ENCODE measurements at places on chromosomes 4 and X.

- no peak for DNase-seq
These were observed 16.7 kb upstream of the RBM41 start for GRCh38 chrX:107135049-107135964.

DNA sequence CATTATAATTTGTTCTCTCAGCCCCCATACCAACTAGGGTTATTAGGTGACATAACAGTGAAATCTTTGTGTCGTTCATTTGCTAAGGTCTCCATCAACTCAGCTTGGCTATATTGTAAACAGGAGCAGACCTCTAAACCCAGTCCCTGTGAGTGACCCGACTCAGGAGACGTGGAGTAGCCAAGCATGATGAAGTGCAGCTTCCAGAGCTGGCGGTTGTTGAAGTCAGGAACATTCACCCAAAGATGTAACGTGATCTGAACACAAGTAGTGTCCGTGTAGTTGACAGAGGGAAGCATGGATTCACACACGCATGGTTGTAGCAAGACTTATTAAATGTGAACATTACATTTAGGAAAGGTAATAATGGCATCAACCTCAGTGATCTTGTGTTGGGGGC is 102.3 kb downstream of the FAM193A start:
- no peak for DNase-seq

- peak; percentile 21 for DNase-seq
These were observed 149.4 kb downstream of the TSPAN5 start for GRCh38 chr4:98508829-98509598.

GRCh38 chr4:126038502-126039144 is 723.9 kb downstream of the FAT4 start:
- DNase-seq: no peak

DNA sequence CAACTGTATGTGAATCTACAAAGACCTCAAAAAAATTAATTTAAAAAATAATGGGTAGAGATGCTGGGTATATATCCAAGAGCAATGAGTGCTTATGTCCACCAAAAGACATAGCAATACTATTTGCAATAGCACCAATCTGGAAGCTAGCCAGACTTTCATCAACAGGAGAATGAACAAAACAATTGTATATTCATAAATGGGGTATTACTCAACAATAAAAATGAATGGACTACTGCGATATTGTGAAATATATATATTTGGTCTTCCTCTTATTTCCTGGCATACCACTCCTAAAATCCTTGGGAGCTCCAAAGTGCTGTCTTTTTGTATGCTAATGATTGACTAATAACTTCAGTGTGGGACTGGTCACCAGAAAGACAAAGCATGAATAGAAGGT is 77.5 kb downstream of the MSN start:
- no peak for DNase-seq

GRCh38 chr4:121792966-121793365 is 8.2 kb upstream of the EXOSC9 start:
- DNase-seq: no peak

- DNase-seq: no peak
These were observed 216.9 kb downstream of the PTTG2 start for GRCh38 chr4:38177035-38177546.

DNA sequence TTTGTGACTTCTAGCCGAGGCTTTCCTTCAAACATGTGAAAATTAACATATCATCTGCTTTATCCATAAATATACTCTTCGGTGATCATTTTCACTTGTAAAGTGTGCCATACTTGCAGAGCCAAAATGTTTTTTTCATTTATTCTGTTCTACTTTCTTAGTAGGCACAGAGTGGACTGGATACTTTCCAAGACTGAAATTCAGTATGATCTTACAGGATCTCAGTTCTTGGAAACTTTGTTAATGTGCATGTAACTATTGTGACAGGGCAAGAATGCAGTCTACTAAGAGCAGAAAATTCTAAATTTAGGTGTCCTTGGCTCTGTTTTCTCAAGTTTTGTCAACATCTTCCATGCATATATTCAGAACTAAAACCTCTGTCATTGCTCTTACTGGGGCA is 284.9 kb downstream of the TEX13A start:
- DNase-seq: no peak

DNA sequence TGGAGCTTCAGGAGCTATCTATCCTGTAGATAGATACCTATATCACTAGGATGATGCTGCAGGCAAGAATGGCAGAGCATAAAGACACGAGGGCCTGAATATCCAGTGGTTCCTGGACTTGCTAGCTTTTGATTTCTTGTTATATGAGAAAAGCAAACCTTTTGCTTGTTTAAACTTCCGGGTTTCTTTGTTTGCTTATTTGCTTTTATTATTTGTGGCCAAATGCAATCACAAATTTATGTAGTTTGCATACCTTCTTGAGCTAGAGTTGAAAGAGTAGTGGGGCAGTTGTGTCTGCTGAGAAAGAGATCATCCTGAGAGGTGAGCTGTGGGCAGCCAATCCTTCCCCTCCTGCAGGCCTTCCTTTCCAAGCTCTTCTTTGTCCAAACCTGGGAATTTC is 245.7 kb downstream of the AR start:
- DNase-seq: no peak

- no peak for DNase-seq
These were observed 89.4 kb upstream of the TRIM2 start for GRCh38 chr4:153114771-153115321.

DNA sequence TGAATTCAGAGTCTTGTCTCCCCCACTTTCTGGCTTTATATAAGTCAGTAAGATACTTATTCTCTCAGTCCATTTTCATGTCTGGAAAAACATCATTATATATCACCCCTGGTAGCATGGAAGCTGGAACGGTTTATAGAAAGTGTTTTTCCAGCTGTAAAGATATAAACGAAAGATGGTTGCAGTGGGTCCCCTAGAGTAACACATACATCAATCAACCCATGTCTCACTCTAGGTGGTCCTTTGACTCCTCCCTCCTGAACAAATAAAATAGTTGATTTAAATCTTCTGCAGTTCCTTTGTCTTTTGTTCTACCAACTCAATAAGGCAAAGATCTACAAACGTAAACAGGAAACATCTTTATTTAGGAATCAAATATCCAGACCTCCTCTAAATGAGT is 1306.1 kb upstream of the TENM3 start:
- no peak for DNase-seq

- no peak for DNase-seq
These were observed 108.3 kb downstream of the AGTR2 start for GRCh38 chrX:116278826-116279225.

GRCh38 chrX:109658391-109658790 is 33.4 kb upstream of the KCNE5 start:
- no peak for DNase-seq

DNA sequence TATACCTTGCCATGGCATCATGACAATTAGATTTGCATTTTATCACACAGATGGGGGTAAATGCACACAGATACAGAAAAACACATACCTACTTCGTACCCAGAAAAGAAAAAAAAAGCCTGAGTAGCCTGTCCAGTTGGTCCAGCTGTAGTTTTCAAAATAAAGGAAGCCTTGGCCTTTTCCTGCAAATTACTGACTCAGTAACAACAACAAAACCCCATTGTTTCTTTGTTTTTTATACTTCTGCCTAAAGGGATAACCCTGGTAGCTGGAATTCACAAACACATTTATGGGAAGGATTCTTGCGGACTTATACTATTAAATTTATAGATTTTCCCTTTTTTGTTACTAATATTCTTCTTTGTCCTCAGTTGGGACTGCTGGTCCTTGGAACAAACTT is 156.4 kb upstream of the PCDH10 start:
- DNase-seq: no peak

DNA sequence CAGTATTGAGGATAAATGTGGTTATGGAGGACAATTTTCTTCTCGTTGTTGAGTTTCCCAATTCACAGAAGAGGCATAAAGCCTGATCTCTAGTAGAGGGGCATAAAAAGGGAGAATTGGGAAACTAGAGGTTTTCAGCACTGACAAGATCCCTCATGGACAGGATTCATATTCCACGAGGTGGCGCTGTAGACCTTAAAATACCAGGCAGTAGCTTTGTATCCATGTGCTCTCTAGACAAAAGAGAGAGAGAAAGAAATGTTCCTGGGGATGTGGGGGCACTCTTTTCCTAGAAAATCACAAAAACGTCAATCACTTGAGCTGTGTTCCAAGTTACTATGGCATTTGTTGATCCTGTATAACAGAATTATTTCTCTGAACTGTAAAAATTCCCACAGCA is 128.3 kb downstream of the MAGEE1 start:
- DNase-seq: peak; percentile 29

DNA sequence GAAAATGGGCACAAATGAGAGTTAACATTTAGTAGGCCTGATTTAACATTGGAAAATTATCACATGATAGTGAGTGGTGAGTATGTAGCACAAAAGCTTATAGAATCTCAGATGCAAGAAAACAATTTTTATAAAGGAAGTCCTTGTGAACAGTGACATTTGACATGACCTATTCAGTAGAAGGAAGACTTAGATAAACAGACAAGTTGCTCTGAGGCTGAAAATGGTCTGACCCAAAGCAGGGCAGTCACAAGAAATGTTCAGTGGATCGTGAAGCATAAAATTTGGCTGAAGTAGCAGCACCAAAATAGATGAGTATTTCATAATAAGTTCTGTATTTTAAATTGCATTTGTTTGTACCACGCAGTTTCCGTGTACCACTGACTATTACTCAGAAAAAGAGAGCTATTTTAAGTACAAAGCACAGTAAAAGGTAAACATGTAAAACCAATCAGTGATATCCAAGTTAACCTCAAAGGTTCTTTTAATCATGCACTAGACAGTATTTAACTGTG is 605.7 kb upstream of the PABPC4L start:
- DNase-seq: no peak

DNA sequence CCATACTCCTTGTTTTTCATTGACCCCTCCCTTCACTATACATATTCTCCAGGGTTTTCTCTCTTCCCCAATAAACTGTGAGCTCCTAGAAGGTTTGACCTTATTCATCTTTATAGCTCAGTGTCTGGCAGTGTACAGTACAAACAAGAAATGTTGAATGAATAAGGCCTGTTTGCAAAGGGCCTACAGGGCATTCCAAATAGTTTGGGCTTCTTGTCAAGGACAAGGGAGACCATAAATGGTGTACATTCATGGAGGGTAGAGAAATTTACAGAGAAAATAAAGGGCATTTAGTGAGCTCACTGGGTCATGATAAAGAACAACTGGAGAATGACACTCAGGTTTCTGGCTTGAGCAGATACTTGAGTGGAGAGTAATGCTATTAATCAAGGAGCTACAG is 47.5 kb upstream of the EIF1AX start:
- DNase-seq: no peak

DNA sequence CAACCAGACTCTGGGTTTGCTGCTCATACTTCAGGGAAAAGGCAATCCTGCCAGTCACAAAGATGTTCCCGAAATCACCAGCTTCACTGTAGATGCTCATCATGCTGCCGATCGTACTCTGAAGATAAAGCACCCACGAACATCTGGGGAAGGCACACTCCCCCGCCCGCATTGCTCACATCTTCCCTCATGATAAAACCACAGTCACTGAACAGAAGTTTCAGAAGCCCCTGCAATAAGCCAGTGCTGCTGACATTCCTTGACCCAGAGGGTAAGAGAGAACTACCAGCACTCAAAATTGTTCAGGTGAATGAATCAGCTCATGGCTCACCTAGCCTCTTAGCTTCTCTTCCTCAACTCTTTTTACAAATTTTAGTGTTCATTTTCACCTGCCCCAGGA is 43.1 kb downstream of the SRPX2 start:
- no peak for DNase-seq

DNA sequence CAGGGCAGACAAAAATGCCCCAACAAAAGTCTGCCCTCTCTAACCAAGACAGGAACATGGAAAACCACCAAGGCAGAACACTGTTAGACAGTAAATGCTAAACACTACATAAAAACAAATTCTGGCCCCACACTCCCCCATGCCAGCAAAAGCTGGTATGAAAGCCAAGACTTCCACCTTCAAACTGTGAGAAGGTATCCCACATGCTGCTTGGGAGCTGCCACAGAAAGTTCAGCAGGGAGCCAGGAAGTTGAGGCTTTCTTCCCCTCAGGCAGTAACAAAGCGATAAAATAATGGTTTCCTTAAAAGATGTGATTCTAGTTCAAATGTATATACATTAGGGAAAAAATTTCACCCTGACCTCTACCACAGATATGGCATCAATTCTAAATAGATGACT is 770.4 kb upstream of the NDST4 start:
- no peak for DNase-seq

DNA sequence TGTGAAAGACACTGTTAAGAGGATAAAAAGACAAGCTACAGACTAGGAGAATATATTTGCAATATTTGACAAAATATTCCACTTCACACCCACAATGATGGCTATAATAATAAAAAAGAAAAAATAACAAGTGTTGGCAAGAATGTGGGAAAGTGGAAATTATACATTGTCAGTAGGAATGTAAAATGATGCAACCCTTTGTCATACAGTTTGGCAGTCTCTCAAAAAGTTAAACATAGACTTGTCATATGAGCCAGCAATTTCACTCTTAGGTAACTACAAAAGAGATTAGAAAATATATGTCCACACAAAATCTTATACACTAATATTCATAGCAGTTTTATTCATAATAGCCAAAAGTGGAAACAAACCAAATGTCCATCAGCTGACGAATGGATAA is 5.2 kb upstream of the RADX start:
- no peak for DNase-seq

DNA sequence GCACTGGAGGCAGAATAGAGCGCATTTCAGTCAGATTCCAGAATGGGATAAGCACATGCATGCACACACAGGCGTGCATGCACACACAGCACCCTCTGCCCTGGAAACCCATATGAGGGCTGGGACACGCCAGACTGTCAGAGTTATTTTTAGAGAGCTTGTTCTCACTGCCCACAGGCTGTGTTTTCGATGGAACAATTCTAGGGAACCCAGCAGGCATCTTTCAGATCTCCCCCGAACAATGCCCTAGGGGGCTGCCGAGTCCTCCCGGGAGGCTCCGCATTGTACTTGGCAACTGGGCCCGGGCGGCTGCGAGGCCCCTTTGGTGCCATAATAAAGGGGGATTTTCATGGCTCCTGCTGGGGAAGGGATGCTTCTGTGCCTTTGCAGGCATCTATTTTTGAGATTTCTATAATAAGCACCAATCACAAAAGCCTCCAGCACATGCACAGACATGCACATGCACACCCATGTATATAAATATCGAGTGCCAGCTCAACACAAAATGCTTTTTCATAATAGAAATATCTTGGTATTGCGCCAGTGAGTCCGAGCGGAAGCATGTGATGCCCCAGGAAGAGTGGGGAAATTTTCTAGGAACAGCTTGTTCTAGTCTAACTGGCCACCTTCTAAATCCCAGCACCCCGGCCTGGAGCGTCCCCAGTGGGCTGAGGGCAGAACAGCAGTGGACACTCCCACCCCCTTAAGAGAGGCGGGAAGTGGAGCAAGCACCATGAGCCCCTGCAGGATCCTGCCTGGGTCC is 88.5 kb downstream of the PHKA2 start:
- no peak for DNase-seq

GRCh38 chr4:72860766-72861165 is 208.8 kb downstream of the COX18 start:
- no peak for DNase-seq

- DNase-seq: no peak
These were observed 152.7 kb downstream of the FSTL5 start for GRCh38 chr4:162011089-162011488.

All from HEK293T (cell line).